CD8-positive, alpha-beta memory T cell (primary cell): ENCODE measurements at places on chromosomes 5 and 9. TPM values are rescaled to one million over a fixed set of nuclear protein-coding genes. Genes with fewer than 3 reads are reported as not detected.

The IRX4 gene
- polyA plus RNA-seq = not detected

GRCh38 chr5:67005737-67006499 is 190.7 kb downstream of the CD180 start:
- H3K4me3 ChIP-seq = peak overlapping the region; percentile 52
- no peak for DNase-seq
- peaks cover 18% of the 10 kb centered on the region for H3K4me1 ChIP-seq
- H3K27ac ChIP-seq = no peak overlapping the region
- no peaks in the 10 kb centered on the region for H3K27me3 ChIP-seq

The ZFAND5 gene
- 82.4 TPM for polyA plus RNA-seq

- no peak overlapping the region for H3K27ac ChIP-seq
- no peaks in the 10 kb centered on the region for H3K36me3 ChIP-seq
- no peaks in the 10 kb centered on the region for H3K27me3 ChIP-seq
- H3K4me1 ChIP-seq = no peaks in the 10 kb centered on the region
- no peak for DNase-seq
Observed at GRCh38 chr5:43571237-43571636, 14.4 kb upstream of the PAIP1 start.

- no peak for DNase-seq
- no peak overlapping the region for H3K4me3 ChIP-seq
- no peaks in the 10 kb centered on the region for H3K27me3 ChIP-seq
- no peaks in the 10 kb centered on the region for H3K4me1 ChIP-seq
- H3K36me3 ChIP-seq = no peaks in the 10 kb centered on the region
Observed at GRCh38 chr9:87193925-87194868, 246.9 kb upstream of the GAS1 start.

- no peak overlapping the region for H3K27ac ChIP-seq
- no peaks in the 10 kb centered on the region for H3K4me1 ChIP-seq
- no peak overlapping the region for H3K4me3 ChIP-seq
Observed at GRCh38 chr9:112793213-112793810, 42.8 kb downstream of the SNX30 start.

DNA sequence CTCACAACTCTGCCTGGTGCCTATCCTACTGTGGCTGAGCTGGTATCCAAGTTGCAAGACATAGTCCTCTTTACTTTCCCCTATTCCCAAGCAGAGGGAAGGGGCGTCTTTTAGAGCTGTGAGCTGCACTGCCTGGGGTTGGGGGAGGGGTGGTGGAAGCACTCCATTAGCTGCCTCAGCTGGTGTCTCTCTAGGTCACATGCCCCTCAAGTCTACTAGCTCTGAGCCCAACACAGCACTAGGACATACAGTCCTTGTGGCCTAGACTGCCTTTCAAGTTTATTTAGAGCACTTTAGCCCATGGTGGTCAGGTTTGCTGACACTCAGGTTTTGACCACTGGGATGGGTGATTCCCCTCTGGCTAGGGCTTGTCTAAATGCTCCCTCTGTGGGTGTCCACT is 54.7 kb downstream of the SREK1 start:
- no peak overlapping the region for H3K27ac ChIP-seq
- no peaks in the 10 kb centered on the region for H3K27me3 ChIP-seq
- H3K4me1 ChIP-seq = no peaks in the 10 kb centered on the region
- H3K4me3 ChIP-seq = no peak overlapping the region

The OBP2B gene
- polyA plus RNA-seq = not detected

DNA sequence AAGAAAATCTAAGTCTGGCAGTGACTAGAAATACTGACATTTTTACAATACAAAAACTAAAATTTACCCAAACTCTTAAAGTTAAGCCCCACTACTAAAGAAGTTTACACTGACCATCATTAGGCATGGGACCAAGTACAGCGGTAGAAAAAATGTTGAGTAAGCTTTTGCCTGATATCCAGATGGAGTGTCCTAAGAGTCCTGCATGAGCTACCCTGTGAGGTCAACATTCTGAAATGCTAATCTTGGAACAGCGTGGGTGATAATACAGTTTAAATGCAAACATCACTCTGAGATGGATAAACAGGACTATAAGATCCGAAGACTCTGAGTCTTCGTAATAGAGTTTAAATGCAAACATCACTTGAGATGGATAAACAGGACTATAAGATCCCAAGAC is 189.7 kb downstream of the DCP2 start:
- no peak for DNase-seq
- H3K4me1 ChIP-seq = no peaks in the 10 kb centered on the region
- no peak overlapping the region for H3K4me3 ChIP-seq
- no peak overlapping the region for H3K27ac ChIP-seq

DNA sequence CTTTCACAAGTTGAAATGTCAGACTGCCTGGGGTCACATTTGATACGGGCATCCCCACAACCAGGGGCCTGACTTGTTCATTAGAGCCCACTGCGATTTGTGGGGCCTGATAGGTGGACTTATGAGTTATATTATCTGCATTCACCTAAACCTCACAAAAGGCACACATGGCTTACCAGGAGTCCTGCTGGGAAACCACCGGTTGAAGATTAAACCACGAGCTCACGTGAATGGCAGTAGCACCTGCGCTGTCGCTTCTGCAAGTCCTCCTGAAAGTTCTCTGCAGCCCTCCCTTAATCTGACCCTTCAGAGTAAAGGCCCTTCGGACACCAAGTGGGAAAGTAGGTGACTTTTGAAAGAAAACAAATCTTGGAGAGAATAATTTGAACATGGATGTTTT is 68.9 kb downstream of the PPIC start:
- H3K27ac ChIP-seq = no peak overlapping the region
- no peak for DNase-seq
- H3K4me1 ChIP-seq = no peaks in the 10 kb centered on the region
- no peaks in the 10 kb centered on the region for H3K27me3 ChIP-seq

GRCh38 chr5:137344723-137345322 is 154.3 kb downstream of the SPOCK1 start:
- H3K4me1 ChIP-seq = no peaks in the 10 kb centered on the region
- DNase-seq = no peak
- H3K4me3 ChIP-seq = no peak overlapping the region
- H3K27ac ChIP-seq = no peak overlapping the region
- no peaks in the 10 kb centered on the region for H3K36me3 ChIP-seq

DNA sequence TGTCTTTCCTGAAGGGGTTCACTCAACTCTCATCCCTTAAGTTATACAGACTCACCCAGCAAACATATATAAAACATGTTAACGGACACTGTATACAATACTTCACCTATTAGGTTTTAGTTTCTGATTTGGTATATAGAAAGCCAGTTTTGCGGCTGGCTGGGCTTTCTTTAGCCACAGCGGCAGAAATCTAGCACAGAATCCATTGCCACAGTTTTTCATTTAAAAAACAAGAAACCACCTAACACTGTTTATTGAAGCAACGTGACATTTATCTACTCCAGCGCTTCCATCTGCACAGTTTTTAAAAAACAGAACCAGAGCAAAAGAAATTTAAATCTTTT is 67.3 kb downstream of the SNX30 start:
- H3K27ac ChIP-seq = no peak overlapping the region
- H3K27me3 ChIP-seq = no peaks in the 10 kb centered on the region
- H3K4me3 ChIP-seq = no peak overlapping the region
- no peaks in the 10 kb centered on the region for H3K4me1 ChIP-seq
- DNase-seq = no peak
- no peaks in the 10 kb centered on the region for H3K36me3 ChIP-seq

DNA sequence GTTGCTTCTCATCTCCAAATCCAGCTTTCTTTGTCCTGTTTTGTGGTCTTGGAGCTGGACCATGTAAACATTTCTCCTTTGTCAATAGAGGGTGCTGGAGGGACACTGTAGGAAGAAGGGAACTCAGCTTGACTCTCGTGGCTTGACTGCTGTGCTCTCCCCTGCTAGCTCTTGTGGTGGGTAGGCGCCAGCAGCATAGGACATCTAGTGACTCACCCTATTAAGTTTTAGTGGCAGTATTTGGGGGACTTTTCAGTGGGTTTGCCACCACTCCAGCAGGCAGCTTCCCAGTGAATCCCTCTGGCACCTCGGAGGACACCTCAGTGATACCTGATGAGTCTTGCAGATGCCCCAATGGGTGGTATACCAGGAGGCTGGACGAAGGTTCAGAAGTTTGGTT is 97.8 kb downstream of the TSSK1B start:
- DNase-seq = no peak
- no peak overlapping the region for H3K4me3 ChIP-seq
- no peak overlapping the region for H3K27ac ChIP-seq
- H3K4me1 ChIP-seq = no peaks in the 10 kb centered on the region

The LSM11 gene
- polyA plus RNA-seq = 0.82 TPM

- DNase-seq = no peak
- H3K4me3 ChIP-seq = no peak overlapping the region
- H3K36me3 ChIP-seq = no peaks in the 10 kb centered on the region
- peaks cover 82% of the 10 kb centered on the region for H3K4me1 ChIP-seq
Observed at GRCh38 chr5:157543825-157544622, 31.6 kb downstream of the ADAM19 start.

- no peak overlapping the region for H3K4me3 ChIP-seq
- H3K4me1 ChIP-seq = no peaks in the 10 kb centered on the region
- no peak overlapping the region for H3K27ac ChIP-seq
- no peaks in the 10 kb centered on the region for H3K36me3 ChIP-seq
- no peak for DNase-seq
- no peaks in the 10 kb centered on the region for H3K27me3 ChIP-seq
Observed at GRCh38 chr9:76756941-76757673, 7.1 kb upstream of the PCA3 start.

DNA sequence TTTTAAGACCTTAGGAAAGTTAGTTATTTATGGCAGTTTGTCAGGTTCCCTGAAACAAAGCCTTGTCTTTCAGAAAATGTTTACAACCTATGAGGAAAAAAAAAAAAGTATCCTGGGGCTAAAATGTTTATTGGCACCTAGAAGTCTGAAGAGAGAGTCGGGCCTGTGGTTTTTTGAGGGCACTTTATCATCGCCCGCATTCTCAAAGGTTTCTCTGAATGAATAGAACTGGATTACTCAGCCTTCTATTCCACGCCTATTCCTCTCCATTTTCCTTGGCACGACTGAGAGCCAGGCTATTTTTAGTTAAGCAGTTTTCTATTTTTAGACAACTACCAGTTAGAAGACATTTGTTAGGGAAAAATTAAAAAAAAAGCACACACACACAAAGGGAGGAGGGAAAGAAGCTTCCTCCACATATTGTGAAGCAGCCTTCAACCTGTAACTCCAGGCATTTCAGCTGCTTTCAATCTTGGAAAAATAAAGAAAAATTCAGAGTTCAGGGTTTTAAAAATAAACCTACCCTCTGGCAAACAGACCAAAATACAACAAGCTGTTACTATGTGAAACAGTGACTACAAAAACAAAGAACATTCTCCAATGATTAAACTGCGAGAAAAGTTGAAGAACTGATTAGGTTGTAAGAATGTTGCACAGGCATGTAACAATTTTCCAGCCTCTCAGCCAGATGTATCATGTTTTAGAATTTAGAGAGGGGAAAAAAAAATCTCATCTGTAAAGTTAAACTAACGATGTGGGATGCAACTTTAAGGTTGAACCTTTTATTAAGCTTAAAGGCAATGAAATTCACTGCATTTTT is 97.0 kb downstream of the MEF2C start:
- no peak overlapping the region for H3K27ac ChIP-seq
- no peaks in the 10 kb centered on the region for H3K36me3 ChIP-seq
- H3K4me1 ChIP-seq = no peaks in the 10 kb centered on the region

The ROPN1L gene
- 2.9 TPM for polyA plus RNA-seq

DNA sequence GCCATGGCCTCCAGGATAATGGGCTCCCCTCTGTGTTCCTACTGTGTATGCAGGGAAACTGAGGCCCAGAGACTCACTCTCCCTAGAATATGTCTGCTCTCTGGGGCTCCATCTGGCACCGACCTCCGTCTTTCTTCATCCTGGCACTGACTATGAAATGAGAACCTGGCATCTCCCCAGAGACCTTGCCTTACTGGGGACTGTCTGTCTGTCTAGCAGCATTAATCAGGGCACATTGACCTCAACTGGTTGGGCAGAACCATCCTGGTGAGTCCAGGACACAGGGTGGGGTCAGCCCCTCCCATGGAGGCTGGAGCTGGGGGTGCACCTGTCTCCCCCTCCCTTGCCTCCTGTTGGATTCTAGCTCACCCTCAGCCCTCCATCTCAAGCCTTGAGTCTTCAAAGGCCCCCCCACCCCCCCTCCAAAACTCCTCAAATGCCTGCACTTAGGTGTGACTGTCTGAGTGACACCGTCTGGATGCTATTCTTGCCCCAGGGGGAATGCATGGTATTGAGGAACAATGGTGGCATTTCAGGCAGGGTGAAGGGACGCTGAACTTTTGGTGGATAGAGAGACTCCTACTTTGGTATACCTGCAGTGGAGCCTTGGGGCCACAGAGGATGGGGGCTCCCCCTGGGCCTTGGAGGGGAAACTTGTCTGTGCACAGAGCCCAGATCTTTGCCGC is 12.8 kb upstream of the PITX1 start:
- H3K36me3 ChIP-seq = no peaks in the 10 kb centered on the region
- H3K4me3 ChIP-seq = no peak overlapping the region
- no peak for DNase-seq
- H3K27ac ChIP-seq = no peak overlapping the region
- no peaks in the 10 kb centered on the region for H3K27me3 ChIP-seq

DNA sequence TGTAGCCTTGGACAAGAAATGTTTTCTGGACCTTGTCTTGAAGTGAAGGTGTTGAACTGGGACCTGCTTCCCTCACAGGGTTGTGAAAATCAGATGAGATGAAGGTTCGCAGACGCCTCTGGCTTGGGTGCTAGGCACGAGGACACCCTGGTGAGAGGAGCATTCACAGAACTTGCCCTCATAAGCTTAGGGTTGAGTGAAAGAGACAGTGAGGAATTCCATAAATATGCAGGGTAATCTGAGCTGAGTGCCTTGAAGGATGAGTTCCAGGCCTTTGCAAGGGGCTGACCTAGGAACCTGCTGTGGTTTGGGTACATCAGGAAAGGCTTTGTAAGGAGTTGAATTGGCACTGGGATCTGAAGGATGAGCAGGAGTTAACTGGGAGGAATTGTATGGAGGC is 75.7 kb upstream of the SAP30L start:
- DNase-seq = no peak
- H3K27ac ChIP-seq = no peak overlapping the region
- H3K4me1 ChIP-seq = no peaks in the 10 kb centered on the region

GRCh38 chr5:17401470-17402288 is 96.4 kb upstream of the TAF11L2 start:
- DNase-seq = no peak
- no peak overlapping the region for H3K4me3 ChIP-seq
- no peaks in the 10 kb centered on the region for H3K36me3 ChIP-seq
- H3K4me1 ChIP-seq = no peaks in the 10 kb centered on the region

GRCh38 chr9:117416856-117417255 is 2.0 kb upstream of the ASTN2 start:
- no peaks in the 10 kb centered on the region for H3K36me3 ChIP-seq
- H3K27ac ChIP-seq = no peak overlapping the region
- H3K4me3 ChIP-seq = no peak overlapping the region
- DNase-seq = no peak
- no peaks in the 10 kb centered on the region for H3K4me1 ChIP-seq
- H3K27me3 ChIP-seq = peaks cover 9% of the 10 kb centered on the region

GRCh38 chr9:17349831-17350230 is 215.0 kb downstream of the CNTLN start:
- H3K4me3 ChIP-seq = no peak overlapping the region
- DNase-seq = no peak
- H3K27me3 ChIP-seq = no peaks in the 10 kb centered on the region
- H3K4me1 ChIP-seq = no peaks in the 10 kb centered on the region
- H3K36me3 ChIP-seq = no peaks in the 10 kb centered on the region
- no peak overlapping the region for H3K27ac ChIP-seq

- DNase-seq = no peak
- no peaks in the 10 kb centered on the region for H3K4me1 ChIP-seq
- no peak overlapping the region for H3K27ac ChIP-seq
- no peaks in the 10 kb centered on the region for H3K27me3 ChIP-seq
Observed at GRCh38 chr9:70452365-70452764, 37.9 kb upstream of the KLF9 start.
